Smooth muscle cell of the pulmonary artery (primary cell): ENCODE measurements at places on chromosomes 1 and 21. TPM values are rescaled to one million over a fixed set of nuclear protein-coding genes. Genes with fewer than 3 reads are reported as not detected.

Gene PRDX6
- 161 and 215 TPM in 2 replicates for total RNA-seq

Gene SPATA45
- total RNA-seq: not detected in 2 replicates

Gene BNIPL
- total RNA-seq: 0.26 TPM in 2 replicates

Gene UBE2U
- not detected in 2 replicates for total RNA-seq

Gene CYP4X1
- 1.2 and 2.9 TPM in 2 replicates for total RNA-seq

Gene LCE2B
- total RNA-seq: not detected in 2 replicates

Gene HSD3B2
- total RNA-seq: not detected in 2 replicates

Gene FCGR2B
- not detected in 2 replicates for total RNA-seq

Gene ADGRL4
- 34.7 and 58.7 TPM in 2 replicates for total RNA-seq

Gene DIO1
- total RNA-seq: not detected in 2 replicates

Gene HMCN1
- 151 and 193 TPM in 2 replicates for total RNA-seq

Gene S100A7A
- total RNA-seq: not detected in 2 replicates

Gene LENEP
- 0.33 TPM in 1 of 2 replicates, not detected in the other for total RNA-seq

Gene GPR52
- total RNA-seq: 0.78 and 1.1 TPM in 2 replicates

Gene CD1E
- total RNA-seq: not detected in 2 replicates

Gene TTC4
- 14.6 and 17.9 TPM in 2 replicates for total RNA-seq

Gene OR2T29
- not detected in 2 replicates for total RNA-seq

Gene SMCP
- not detected in 2 replicates for total RNA-seq

Gene GSTM1
- not detected in 2 replicates for total RNA-seq

Gene OR2M3
- total RNA-seq: not detected in 2 replicates

Gene KIF14
- 1.3 and 3.5 TPM in 2 replicates for total RNA-seq

Gene HIVEP3
- total RNA-seq: 0.46 and 2.1 TPM in 2 replicates

Gene CHI3L1
- total RNA-seq: 0.39 and 1.1 TPM in 2 replicates

Gene SLC30A2
- total RNA-seq: not detected in 2 replicates

Gene ESRRG
- not detected in 2 replicates for total RNA-seq

Gene SH2D1B
- total RNA-seq: not detected in 2 replicates

Gene FAM110D
- not detected in 2 replicates for total RNA-seq

Gene PLPP3
- total RNA-seq: 49.2 and 306 TPM in 2 replicates

Gene DENND1B
- total RNA-seq: 7.9 and 8.2 TPM in 2 replicates

Gene NES
- total RNA-seq: 43.7 and 57.4 TPM in 2 replicates

Gene SLC1A7
- total RNA-seq: 0.52 and 1.1 TPM in 2 replicates

Gene ACTA1
- total RNA-seq: not detected in 2 replicates

Gene C1orf94
- 0.07 TPM in 1 of 2 replicates, not detected in the other for total RNA-seq

Gene DPYD
- 81.3 and 125 TPM in 2 replicates for total RNA-seq

Gene AK5
- total RNA-seq: 37.0 and 39.9 TPM in 2 replicates

Gene HLX
- total RNA-seq: 4.9 and 10.6 TPM in 2 replicates

Gene PADI6
- total RNA-seq: not detected in 2 replicates

Gene PFKFB2
- total RNA-seq: 5.5 and 9.5 TPM in 2 replicates

Gene TNFRSF25
- total RNA-seq: 5.0 and 14.5 TPM in 2 replicates

Gene OR2G6
- total RNA-seq: not detected in 2 replicates

Gene THEM5
- total RNA-seq: not detected in 2 replicates

Gene SERINC2
- 4.0 and 13.4 TPM in 2 replicates for total RNA-seq
